ENCODE measurements at places on chromosomes 11 and 22. TPM values are rescaled to one million over a fixed set of nuclear protein-coding genes. Genes with fewer than 3 reads are reported as not detected.
A peak's percentile ranks its signal among the peaks of the same experiment; 100 is the strongest.

DNA sequence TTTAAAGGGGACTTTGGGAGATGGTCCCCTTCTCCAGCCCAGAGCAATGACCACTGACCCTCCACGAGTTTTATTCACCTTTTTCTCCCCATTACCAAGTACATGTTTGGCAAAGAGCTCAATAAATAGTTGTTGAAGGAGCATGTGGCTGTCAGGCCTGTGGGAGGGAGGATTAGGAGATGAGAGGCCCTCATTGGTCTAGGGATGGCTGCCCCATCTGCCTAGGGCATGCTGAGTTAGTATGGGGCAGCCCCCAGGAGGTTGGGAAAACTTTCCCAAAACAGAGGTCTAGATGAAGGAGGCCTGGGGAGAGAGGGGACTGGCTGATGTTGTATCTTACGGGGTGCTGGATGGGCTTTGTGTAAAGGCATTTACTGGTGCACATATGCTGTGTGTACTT lies 10.6 kb downstream of the MAFF start:
- DNase-seq, result no peak

GRCh38 chr11:60915248-60915914 lies 1.4 kb downstream of the TMEM109 start:
- no peak for DNase-seq

GRCh38 chr22:31615940-31616314 lies 46.1 kb downstream of the PISD start:
- DNase-seq, result no peak

GRCh38 chr11:65262381-65262680 lies 569 bp downstream of the POLA2 start:
- no peak for DNase-seq

DNA sequence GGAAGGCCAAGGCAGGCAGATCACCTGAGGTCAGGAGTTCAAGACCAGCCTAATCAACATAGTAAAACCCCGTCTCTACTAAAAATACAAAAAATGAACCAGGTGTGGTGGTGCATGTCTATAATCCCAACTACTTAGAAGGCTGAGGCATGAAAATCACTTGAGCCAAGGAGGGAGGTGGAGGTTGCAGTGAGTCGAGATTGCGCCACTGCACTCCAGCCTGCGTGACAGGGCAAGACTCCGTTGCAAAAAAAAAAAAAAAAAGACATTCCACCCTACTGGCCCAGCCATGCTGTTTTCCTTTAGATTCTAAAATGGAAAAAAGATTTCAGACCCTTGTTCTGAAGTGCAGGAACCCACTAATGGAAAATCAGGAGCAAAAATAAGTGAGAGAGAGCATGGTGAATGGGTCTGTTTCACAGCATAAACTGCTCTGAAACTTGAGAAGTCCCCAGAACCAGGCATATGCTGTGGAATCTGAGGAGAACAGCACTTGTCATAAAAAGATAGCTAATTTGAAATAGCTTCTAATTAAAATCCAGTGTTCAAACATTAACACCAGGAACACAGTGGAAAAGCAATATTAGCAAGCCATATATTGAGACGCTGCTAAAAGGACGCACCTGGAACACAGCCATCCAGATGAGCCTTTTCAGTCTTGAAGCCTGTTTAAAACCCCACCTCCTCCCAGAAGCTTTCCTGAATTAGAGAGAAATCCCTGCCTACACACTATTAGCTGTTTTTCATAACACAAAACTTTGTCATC lies 66.3 kb upstream of the CHRM4 start:
- DNase-seq, result no peak

GRCh38 chr11:22711880-22712279 lies 45.5 kb downstream of the GAS2 start:
- DNase-seq, result no peak

DNA sequence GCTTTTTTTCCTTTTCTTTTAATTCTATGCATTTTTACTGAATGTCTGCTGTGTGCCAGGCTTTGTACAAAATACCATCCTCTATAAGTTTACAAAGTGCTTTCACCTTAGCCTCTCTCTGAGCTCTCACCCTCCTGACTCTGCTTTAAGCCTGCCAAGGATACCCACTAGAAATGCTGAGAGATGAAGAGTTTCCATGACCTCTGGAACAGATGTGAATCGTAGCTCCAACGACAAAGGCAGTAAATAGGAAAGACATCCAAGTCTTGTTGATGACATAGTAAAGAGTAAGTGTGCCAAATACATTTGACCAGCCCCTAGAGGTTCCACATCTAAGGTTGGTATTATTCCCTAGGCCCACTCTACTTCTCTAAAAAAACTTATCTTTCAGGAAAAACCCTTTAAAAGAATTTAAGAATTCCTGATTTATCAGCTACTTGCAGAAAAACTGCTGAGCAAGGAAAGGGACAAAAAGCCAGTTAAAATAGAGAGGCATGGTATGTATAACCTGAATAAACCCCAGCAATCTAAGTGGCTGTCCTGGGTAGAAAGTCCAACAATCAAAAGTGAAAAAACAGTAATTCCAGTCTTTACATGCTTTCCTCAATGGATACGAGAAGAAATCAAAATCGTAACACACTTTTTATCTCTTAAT lies 45.4 kb downstream of the GAB2 start:
- no peak for DNase-seq

DNA sequence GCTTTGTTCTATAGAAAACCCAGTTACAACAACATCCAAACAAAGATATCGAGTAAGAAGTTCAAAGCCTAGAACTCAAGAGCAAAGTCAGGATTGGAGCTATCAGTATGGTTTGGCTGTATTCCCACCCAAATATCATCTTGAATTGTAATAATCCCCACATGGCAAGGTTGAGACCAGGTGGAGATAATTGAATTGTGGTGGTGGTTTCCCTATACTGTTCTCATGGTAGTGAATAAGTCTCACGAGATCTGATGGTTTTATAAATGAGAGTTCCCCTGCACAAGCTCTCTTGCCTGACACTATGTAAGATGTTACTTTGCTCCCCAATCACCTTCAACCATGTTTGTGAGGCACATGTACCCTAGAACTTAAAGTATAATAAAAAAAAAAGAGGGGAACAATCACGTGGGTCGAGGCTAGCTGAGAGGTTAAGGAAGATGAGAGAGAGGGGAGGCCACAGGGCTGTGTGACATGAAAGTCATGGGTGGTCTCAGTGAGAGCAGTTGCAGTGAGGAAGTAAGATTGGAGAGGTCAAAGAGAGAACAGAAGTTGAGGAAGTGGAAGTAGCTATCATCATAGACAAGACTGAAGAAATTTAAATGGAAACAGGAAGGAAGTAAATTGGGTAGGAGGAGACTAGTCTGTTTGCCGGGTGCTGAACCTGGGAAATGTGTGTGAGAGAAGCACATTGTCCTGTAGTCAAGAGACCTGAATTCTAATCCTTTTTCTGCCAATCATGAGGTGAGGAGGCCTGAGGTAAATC lies 80.1 kb upstream of the CD44 start:
- no peak for DNase-seq

Gene CCDC87
- 0.18 TPM for total RNA-seq

GRCh38 chr22:17336061-17336460 lies 33.2 kb upstream of the CECR2 start:
- no peak for DNase-seq

- DNase-seq, result no peak
Measured at GRCh38 chr22:32615874-32616564, 141.4 kb downstream of the FBXO7 start.

DNA sequence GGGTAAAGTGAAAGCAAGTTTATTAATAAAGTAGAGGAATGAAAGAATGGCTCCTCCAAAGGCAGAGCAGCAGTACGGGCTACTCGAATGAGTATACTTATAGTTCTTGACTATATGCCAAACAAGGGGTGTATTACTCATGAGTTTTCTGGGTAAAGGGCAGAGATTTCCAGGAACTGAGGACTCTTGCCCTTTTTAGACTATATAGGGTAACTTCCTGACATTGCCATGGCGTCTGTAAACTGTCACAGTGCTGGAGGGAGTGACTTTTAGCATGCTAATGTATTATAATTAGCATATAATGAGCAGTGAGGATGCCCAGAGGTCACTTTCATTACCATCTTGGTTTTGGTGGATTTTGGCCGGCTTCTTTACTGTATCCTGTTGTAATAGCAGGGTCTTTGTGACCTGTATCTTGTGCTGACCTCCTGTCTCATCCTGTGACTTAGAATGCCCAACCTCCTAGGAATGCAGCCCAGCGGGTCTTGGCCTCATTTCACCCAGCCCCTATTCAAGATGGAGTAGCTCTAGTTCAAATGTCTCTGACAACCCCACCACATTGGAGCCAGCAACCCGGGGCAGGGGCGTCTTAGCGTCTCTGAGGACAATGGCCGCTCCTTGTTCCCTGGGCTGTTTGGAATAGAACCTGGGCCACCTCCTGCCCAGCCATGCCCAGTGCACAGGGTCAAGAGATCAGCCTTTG lies 34.9 kb upstream of the CD82 start:
- DNase-seq, result no peak

DNA sequence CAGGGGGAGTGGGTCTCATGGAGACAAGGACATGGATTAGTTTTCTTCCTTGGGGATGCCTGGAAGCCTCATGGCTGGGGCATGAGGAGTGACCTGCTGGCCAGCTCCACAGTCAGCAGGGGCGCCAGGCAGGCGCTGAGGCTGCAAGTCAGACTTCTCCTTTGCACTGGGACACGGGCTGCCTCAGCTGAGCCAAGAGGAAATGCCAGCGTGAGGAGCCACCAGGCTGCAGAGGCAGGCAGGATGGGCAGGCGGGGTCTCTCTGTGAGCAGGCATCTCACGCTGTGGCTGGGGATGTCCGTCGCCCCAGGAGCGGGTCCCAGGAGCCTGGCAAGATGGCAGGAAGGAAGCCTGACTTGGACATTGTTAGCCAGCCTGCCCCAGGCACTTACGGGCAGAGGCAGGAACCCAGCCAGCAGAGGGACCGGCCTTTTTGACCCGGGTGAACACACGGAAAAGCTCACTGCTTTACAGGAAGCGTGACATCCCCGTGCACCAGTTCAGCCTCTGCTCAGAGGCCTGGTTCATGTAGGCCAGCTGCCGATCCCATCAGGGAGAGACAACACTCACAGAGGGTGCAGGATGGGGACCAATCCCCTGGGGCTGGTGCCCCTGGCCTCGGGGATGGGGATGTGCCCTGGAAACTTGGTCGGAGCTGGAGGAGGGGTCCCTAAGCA lies 10.2 kb downstream of the GNB1L start:
- DNase-seq, result no peak

DNA sequence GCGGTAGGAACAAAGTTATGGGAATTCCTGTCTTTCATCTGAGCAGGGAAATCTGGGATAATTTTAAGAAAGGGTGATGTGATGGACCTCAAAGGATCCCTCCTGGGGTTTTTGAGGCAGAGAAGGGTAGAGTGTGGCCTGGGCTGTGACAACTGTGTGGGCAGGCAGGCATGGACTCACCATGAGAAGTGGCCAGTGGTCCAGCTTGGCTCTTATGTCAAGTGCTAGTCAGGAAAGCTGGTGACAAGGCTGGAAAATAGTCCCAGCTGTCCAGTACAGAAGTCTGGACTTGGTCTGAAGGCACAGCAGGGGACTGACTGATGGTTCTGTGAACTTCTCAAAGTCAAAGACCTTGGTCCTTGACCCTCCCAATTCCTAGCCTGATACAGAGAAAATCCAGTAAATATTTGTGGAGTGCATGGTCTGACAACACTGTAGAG lies 1.7 kb downstream of the PPFIBP2 start:
- DNase-seq, result no peak

- peak; percentile 16 for DNase-seq
Measured at GRCh38 chr11:62004473-62004872, 37.0 kb upstream of the FTH1 start.

DNA sequence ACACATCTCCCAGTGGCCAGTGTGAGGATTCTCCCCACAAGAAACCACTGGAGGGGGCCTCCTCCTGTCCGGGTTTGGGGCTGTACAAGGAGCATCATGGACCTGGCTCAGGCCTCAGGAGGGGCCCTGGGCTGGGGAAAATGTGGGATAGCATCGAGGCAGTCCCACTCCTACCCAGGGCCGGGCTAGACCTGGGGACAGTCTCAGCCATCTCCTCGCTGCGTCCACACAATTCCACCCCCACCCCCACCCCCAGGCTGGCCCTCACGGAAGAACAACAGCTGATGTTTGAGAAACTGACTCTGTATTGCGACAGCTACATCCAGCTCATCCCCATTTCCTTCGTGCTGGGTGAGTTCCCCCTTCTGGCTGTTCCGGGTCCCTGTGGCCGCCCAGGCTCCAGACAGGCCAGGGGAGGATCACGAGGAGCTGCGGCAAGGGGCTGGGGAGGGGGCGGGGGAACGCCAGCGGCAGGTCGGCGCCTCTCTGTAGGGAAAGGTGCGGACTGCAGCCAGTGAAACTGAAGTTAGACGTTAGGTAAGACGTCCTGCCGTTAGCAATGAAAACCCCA lies 4.8 kb downstream of the BEST1 start:
- DNase-seq, result no peak

GRCh38 chr11:75525433-75526191 lies at the start of gene GDPD5:
Gene GDPD5 (minus strand): TSS chr11:75525941. CDS start chr11:75477735, 48,206 bp downstream.
- no peak for DNase-seq

DNA sequence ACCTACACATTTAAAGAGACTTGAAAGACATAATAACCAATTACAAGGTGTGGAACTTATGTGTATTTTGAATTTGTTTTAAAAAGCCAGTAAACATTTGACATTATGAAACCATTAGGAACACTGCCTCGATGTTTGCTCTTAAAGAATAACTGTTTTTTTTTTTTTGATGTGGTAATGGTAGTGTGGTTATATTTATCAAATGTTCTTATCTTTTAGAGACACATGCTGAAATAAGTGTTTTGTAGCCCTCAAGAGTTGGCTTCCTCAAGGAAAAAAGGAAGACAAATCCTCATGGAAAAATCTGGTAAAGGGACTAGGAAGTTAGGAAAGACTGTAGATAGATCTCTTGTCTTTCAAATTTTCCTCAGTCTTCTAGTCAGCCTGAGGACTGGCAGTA lies 2.2 kb upstream of the ABTB2 start:
- no peak for DNase-seq

Gene KRTAP5-10
- not detected for total RNA-seq

Gene OR51B2
- total RNA-seq, result not detected

DNA sequence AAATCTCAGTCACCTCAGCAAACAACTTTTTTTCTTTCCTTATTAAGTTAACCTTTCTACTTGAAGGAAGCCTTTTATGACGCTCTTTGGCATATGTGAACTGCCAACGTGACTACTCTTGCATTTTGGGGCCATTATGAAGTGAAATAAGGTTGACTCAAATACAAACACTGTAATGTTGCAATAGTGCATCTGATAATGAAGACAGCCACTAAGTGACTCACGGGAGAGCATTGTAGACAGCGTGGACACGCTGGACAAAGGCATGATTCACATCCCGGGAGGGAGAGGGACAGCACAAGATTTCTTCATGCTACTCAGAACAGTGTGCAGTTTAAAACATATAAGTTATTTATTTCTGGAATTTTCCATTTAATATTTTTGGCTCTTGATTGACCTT lies 560.8 kb downstream of the ETS1 start:
- no peak for DNase-seq

- peak; percentile 72 for DNase-seq
Measured at GRCh38 chr11:86606836-86607481, 65.5 kb downstream of the ME3 start.
